ENCODE measurements at places on chromosomes 3 and 15.

GRCh38 chr3:150970665-150971324, 1.7 kb downstream of the CLRN1 start:
- no peak for DNase-seq

GRCh38 chr3:35528728-35529127, 110.6 kb upstream of the ARPP21 start:
- DNase-seq, result no peak

GRCh38 chr3:58575971-58576652, 1.1 kb downstream of the FAM107A start:
- DNase-seq, result no peak

DNA sequence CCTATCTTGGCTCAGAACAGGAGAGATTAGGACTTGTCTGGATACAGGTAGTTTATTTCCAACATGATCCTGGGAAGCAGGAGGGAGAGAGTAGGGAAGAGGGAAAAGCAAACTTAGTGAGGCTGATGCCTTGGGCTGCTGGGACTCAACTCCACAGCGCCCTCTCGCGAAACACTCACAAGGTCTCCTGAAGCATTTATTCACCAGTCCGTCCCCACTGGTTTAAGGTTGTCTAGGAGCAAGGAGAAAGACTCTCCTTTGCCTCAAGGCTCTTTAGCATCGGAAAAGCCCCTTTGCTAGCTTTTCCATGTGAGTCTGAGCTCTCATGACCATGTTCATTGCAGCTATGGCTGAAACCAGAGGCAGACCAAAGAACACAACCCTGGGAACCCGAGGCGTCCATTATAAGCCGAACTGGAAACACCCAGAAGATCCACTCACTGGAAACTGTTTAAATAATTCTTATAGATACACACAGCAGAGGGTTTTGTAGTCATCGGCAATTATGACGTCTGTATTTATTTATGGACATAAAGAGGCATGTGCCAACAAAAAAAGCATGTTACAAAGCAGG, 244.5 kb downstream of the CD47 start:
- no peak for DNase-seq
